ENCODE measurements at places on chromosomes 2 and 18.
A peak's percentile ranks its signal among the peaks of the same experiment; 100 is the strongest.

- DNase-seq = peak; percentile 8
Observed at GRCh38 chr2:200618590-200619021, 32.8 kb downstream of the AOX1 start.

GRCh38 chr18:75658330-75658729 is 230.8 kb upstream of the SMIM21 start:
- DNase-seq = no peak

DNA sequence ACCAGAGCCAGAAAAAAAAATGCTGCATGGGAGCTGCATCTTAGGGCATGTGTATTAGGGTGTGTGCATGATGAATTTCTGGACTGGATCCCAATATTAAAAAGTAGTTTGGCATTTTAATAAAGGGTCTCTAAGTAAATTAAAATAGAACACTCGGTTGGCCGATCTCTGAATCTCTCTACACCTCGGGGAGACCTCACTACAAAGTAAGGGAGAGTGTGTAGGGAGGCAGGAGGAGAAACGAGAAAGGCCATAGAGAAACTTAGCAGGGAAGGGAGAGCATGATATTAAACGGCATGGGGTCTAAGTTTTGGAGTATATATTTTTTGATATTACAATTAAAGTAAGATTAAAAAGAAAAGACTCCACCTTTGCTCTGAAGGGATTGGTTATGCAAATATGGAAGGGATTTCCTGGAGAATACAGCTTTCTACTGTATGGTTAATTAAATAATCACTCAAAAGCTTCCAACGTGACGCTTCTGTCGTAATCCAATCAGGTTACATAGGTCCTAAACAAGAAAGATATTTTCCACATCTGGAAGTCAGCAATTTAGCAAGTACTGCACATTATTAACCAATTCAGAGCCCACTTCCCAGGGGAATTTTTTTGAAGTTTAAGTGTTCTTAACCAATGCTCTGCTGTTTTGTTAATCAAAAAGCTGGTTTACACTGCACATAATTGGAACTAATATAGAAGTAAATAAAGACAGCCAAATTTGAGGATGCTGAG is 1.0 kb upstream of the ZEB2 start:
- no peak for DNase-seq

- no peak for DNase-seq
Observed at GRCh38 chr2:20725782-20726181, 58.8 kb downstream of the GDF7 start.

GRCh38 chr18:51168960-51169662 is 28.4 kb downstream of the MEX3C start:
- DNase-seq = no peak

- no peak for DNase-seq
Observed at GRCh38 chr2:223003191-223003590, 48.8 kb upstream of the KCNE4 start.

- DNase-seq = no peak
Observed at GRCh38 chr2:10568736-10569432, 120.8 kb upstream of the ODC1 start.

- DNase-seq = no peak
Observed at GRCh38 chr2:204722691-204723090, 177.4 kb downstream of the PARD3B start.

- DNase-seq = no peak
Observed at GRCh38 chr18:69580107-69580506, 179.4 kb downstream of the DOK6 start.

- DNase-seq = peak; percentile 39
Observed at GRCh38 chr2:45712570-45712969, 61.1 kb downstream of the PRKCE start.

DNA sequence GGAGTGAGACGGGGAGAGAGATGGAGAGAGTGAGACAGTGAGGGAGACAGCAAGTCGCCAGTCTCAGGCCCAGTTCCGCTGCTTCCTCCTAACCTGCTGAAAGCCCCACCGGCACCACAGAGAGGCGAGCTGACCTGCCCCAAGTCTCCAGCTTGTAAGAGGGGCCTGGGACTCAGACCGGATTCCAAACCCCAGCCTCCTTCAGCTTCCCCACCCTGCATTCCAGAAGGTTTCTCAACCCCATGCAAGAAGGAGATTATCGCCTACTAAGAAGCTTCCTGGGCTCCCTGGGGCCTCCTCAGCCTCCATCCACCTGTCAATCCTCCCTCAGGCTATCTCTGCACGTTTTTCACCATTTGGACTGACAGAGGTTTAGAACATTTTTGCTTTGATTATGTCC is 173.1 kb upstream of the RAB6C start:
- no peak for DNase-seq

Measured in NCI-H69 (cell line).